Stimulated activated naive CD8-positive, alpha-beta T cell treated with anti-CD3 and anti-CD28 coated beads, Interleukin-15, amount 100 ng/mL, for 72 hours (primary cell): ENCODE measurements at places on chromosomes 5 and 9.

- DNase-seq: no peak
These were observed 34.6 kb upstream of the PHYKPL start for GRCh38 chr5:178267245-178267644.

- DNase-seq: no peak
These were observed 19.9 kb downstream of the MACROH2A1 start for GRCh38 chr5:135379046-135379654.

DNA sequence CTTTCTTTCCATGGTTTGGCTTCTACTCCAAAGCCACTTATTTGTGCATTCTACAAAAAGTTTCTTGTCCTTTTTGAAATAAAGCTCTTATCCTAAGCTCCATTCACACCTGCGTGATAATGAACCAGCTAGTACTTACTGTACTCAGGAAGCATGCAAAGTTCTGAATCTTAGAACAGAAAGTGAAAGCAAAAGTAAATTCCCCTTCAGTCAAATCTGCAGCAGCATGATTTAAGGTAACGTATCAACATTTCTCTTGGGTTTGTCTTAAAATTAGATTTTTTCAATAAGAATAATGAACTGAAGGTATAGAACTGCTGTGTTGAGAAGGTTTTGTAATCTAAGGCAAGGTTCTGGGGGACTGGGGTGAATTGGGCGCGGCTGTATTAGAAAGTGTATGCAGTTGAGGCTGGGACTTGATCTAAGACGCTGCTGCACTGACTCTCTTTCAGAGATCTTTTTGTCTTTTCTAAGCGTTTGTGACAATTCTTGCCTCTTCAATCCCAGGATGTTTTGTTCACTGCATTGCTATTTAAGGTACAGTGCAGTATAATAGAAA is at the start of gene ERAP2:
TSS of gene ERAP2 (plus strand) at position 209 of the 559 bp plus-strand sequence. CDS start 3,186 bp downstream, outside the sequence.
- no peak for DNase-seq

GRCh38 chr5:12865529-12865928 is 961.3 kb upstream of the CTNND2 start:
- DNase-seq: no peak

GRCh38 chr5:135367554-135367953 is 31.5 kb downstream of the MACROH2A1 start:
- no peak for DNase-seq

GRCh38 chr5:16119790-16120189 is 59.8 kb downstream of the MARCHF11 start:
- no peak for DNase-seq

- DNase-seq: no peak
These were observed 48.0 kb downstream of the SHLD3 start for GRCh38 chr5:65672796-65673195.

DNA sequence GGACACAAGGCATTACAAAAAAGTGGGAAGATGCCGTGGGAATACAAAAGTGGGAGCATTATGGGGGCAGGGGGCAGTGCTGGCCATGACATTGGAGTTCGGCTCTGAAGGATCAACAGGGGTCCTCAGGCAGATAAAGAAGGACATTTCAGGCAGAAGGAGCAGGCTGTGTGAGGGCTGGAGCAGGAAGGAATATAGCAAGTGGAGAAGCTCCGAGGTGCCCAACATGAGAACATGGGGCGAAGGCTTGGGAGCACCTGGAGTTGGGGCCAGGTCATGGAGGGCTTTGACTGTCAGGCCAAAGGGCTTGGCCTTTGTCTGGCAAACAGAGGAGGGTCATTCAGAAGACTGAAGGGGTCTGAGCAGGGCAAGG is 2.5 kb downstream of the B4GALT7 start:
- DNase-seq: no peak
